ENCODE measurements at places on chromosomes 2 and 18.

GRCh38 chr2:23410596-23410995 lies 25.6 kb downstream of the KLHL29 start:
- DNase-seq, result no peak

- no peak for DNase-seq
These were observed 36.1 kb upstream of the TNFRSF11A start for GRCh38 chr18:62289047-62289446.

GRCh38 chr2:55610954-55611743 lies 6.3 kb downstream of the PPP4R3B start:
- DNase-seq, result no peak

DNA sequence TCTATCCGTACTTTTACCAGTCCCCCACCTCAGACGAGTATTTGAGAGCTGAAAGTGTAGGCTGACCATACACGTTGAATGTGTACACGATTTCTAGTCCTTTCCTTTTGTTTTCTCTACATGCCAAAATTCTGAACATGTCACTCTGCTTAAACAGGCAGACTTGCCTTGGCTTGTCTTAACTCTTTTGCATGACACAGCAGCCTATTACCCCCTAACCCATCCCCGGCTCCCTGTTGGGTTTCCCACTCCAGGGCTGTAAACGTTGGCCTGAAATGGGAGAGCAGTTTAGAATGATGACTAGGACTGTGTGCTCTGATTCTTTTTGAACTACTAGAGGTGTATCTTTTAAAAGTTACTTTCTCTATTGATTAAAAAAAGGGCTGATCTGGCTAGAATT lies 19.1 kb downstream of the MTCL1 start:
- DNase-seq, result no peak

- DNase-seq, result no peak
These were observed 8.9 kb upstream of the SESTD1 start for GRCh38 chr2:179273461-179273962.

- DNase-seq, result no peak
These were observed 81.4 kb upstream of the CABLES1 start for GRCh38 chr18:23053776-23054457.
